ENCODE measurements at places on chromosomes 7 and 10.
A peak's percentile ranks its signal among the peaks of the same experiment; 100 is the strongest.

GRCh38 chr10:101968940-101969321 lies 87.0 kb downstream of the ARMH3 start:
- DNase-seq, result no peak

DNA sequence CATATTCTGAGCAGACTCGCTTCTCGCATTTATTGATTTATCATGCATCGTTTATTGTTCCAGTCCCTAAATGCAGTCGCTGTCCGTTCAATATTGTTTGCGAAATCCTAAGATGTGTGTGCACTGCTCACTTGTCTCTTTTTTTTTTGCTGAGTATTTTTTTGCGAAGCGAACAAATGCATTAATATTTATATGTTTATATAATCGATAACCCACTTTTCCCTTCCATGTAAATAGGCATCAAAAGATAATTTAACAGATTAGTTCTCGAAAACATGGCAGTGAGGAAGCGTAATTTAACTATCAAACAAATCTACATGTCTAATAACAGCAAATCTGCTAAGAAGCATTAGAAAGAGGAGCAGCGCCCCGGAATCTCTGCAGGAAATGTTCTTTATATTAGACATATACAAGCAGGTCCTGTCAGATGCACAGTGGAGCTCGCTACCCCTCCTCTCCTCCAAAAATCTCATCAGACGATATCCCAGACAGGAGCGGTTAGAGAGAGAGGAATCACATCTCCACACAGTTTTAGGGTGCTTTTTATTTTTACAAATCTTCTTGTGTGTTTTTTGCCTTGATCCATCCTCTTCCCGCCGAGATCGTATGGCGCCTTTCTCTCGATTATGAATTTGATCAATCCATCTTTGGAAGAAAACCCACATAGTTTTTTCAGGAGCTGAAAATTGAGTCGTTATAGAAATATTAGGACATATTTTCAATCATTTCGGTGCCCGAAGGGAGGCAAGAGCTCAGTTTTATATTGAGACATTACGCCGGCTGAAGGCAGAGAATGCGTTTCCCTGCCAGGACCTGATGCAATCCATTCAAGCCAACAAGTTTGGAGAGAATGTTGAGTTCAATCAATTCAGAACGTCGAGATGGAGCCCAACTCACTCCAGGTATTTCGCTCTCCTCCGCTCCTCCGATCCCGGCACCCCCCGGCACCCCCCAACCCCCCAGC lies at the start of gene ARID5B:
ARID5B (plus strand) TSS at position 871 of the 964 bp plus-strand sequence; CDS start at position 882, 11 bp downstream.
- peak; percentile 62 for DNase-seq

- DNase-seq, result no peak
Measured at GRCh38 chr7:50393547-50394252, 56.5 kb downstream of the FIGNL1 start.

GRCh38 chr10:60810437-60811182 lies 32.3 kb downstream of the CDK1 start:
- no peak for DNase-seq

- no peak for DNase-seq
Measured at GRCh38 chr10:15485027-15485426, 113.9 kb upstream of the FAM171A1 start.

GRCh38 chr7:14717169-14717568 lies 185.4 kb downstream of the DGKB start:
- no peak for DNase-seq

DNA sequence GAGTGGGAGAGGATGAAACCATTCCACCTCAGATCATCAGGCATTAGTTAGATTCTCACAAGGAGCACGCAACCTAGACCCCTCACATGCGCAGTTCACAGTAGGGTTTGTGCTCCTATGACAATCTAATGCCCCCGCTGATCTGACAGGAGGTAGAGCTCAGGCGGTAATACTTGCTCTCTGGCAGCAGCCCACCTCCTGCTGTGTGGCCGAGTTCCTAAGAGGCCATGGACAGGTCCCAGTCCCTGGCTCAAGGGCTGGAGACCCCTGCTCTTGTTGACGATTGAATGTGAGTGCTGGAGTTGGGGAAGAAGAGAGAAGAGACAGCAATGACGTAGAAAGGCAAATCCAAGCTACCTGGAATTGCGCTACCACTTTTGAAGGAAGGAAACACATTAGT lies 267.2 kb downstream of the TFEC start:
- no peak for DNase-seq

DNA sequence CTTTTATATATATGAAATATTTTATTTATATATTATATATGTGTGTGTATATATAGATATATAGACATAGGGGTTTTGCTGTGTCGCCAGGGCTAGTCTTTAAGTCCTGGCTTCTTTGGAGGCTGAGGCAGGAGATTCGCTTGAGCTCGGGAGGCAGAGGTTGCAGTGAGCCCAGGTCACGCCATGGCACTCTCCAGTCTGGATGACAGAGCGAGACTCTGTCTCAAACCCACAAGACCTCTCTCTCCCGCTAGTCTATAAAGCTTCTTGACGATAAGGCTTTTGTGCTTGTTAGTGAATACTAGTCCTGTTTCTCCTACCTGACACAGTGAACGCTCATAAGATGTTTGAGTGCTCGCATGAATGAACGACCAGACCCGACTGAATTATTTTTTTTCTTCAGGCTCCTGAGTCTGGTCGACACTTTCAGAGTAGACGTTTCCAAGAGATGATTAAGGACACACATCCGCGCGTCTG lies 577 bp upstream of the DDX21 start:
- DNase-seq, result no peak

DNA sequence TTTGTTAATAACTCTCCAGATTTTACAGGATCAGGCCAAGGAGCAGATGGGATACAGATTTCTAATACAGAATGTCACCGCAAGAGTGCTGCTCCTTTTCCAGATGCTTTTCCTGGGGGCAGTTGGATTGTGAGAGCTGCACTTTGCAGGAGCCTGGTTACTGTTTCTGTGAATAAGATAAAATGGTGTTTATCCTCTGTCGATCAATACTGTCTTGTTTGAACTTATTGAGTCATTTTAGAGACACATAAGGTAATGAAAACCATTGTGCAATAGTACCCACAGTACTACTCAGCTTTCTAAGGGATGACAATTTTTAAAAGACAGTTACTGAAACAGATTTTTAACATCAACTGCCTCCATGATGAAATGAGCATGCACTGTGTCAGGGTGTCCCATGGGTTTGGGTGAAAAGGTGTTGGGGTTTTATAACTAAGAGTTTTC lies 2.9 kb downstream of the A1CF start:
- no peak for DNase-seq

DNA sequence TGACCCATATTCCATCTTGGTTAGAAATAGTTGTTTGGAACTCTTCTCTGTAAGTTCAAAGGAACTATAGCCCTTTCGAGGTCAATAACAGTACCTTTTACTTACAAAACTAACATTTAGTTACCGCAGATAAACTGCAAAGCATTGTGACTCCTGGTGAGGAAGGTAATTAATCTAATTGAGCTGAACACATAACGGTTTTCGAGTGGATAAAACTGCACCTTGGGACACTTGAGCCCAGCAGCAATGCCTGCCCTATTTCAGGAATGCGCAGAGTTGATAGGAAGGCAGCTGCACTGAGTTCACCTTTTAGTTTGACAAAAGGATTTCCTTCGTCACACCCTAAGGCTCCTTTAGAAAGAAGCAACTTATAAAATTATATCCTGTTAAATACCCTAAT lies 75.4 kb downstream of the JAZF1 start:
- no peak for DNase-seq

DNA sequence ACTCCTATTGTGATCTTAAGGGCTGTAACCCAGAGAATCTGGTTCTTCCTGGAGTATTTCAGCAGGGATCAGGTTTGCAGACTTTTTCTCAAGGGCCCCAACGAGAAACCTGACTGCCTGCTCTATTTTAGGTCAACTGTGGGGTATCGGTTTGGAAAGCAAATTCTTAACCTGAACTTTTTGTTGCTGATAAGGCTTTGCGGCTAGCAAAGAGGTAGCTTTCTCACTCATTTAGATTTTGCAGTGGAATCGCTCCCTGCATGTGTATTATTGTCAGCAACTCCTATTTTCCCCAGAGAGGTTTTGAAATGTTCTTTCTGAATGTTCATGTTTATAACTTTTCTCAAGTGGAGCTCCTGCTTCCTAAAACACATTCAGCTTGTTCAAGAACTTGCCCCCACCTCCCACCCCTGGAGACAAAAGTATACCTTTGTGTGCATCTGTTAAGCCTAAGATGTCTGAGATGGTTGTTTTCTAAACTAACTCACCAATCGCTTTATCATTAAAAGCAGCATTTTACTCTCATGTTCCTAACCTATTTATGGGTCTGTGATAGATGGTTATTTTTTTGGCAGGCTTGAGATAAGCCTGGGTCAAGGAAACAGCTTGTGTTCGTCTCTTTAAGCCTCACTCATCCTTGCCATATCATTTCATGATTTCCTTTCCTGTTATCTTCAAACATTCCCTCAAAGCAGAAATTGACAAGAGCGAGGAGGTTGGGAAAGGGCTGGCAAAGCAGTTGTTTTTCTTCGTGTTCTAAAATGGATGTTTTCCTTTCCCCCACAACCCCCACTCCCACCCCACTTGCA lies 129.8 kb downstream of the BAMBI start:
- no peak for DNase-seq

DNA sequence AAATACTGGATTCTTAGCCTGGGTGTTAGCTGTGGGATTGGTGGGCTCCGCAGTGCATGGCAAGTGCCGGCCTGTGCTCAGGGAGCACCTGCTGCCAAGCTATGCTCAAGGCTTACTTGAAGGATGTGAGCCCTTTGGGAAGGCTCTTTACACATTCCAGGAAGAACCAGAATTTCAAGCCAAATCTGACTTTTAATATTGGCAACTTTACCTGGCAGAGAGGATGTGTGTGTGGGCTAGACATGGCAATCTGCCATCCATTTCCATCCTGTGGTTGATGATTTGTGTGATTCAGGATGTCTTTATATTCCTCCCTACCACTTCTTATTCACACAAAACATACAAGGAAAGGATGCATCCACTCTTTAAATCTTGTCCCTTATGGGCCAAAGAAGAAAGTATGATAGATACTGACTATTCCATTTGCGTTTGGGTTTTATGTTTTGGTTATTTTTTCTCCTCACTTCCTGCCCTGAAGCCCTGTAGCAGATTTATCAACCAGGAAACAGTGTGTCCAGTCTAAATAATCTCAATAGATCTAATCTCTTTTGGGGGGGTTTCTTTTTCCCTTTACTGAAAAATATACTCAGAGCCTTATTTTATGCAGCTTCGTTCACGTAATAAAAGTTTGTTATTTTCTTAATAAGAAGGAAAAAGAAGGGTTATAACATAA lies 247.1 kb downstream of the COBL start:
- DNase-seq, result no peak

- no peak for DNase-seq
Measured at GRCh38 chr7:130461272-130461671, 20.5 kb upstream of the CEP41 start.

- DNase-seq, result no peak
Measured at GRCh38 chr7:95871075-95871848, 98.9 kb downstream of the DYNC1I1 start.

GRCh38 chr10:76540331-76540730 lies 1097.3 kb downstream of the KCNMA1 start:
- no peak for DNase-seq

GRCh38 chr7:36790311-36790787 lies 66.1 kb upstream of the AOAH start:
- no peak for DNase-seq

GRCh38 chr10:75035975-75036708 lies 75.3 kb upstream of the SAMD8 start:
- DNase-seq, result no peak

DNA sequence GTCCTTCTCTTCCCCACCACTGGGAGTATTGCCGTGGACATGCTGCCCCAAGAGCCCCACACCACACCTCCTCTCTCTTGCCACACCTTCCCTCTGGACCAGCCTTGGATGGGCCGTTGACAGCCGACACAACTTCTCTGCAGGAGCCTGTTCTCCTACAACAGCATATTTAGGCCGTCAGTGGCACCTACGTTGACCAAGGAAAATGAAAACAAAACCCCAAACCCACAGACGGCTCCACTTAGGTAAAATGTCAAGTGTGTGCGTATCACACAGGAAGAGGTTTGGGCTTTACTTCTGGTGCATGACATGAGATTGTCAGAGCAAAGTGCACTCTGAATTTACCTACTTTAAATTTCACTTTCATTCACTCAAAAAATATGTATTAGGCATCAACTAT lies 246.6 kb downstream of the ZMYND11 start:
- DNase-seq, result no peak

GRCh38 chr10:14309593-14309992 lies 21.1 kb downstream of the FRMD4A start:
- DNase-seq, result no peak

DNA sequence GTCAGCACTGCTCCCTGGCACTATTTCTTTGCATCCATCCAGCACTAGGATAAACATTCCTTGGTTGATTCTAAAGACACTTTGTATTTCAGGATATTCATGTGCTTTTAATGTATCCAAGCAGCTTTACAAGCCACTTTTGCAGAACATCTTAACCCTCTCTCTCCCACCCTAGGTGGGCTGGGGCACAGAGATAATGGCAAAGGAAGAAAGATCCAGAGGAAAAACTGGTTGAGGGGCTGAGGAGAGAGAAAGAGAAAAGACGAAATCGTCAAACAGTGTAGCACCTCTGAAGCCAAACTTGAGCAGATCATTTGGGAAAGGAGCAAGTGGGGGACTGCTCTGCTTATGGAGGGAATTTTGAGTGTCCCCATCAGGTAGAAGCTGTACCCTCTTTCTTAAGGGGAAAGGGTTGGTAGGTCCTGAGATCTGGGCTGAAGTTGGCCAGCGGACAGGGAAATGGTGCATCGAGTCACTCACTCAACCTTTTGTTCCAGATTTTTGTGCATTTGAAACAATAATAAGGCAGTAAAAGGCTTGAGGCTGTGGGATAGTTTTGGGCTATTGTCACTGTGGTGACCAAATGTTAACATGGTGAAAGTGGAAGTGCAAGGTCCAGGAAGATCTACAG lies 4.2 kb upstream of the HOXA13 start:
- DNase-seq, result no peak

- no peak for DNase-seq
Measured at GRCh38 chr7:8283968-8284367, 22.0 kb upstream of the ICA1 start.

DNA sequence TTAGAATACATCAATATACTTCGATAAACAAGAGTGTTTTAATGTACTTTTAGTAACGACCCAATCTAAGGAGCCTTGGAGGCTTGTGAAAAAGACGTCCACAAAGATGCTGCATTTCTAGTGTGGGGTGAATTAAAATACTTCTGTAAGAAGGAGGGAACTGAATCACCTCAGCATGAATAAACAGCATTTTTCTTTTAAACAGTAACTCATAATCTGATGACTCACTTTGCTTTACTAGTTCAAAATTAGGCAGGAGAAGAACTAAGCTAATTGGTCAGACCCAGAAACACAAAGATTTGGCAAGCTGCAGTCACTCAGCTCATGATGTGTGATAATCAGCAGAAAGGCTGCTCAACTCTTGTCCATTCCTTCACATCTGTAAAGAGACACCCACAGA lies 24.2 kb downstream of the NCOA4 start:
- DNase-seq, result no peak

DNA sequence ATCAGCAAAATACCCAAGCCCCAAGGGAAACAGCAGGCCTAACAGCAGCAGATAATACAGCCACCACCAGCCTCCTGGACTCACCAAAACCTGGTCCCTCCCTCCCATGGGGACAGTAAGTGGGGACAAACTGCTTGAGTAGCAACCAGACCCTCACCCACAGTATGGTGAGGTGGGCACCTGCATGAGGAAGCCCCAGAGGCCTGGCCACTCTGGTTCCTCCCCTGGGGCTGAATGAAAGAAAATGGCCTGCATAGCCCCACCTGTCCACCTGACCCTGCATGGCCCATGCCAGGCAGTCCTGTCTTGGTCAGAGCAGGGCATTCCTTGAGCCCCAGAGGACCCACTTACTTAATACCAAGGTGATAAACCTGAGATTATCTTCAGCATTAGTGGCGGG lies 13.0 kb upstream of the C10orf90 start:
- peak; percentile 72 for DNase-seq

Data from lower leg skin (tissue), 4 donors.